Cortex of kidney (tissue), 1 donor: ENCODE measurements at places on chromosomes 4 and X.

GRCh38 chrX:65994519-65995506, 45.1 kb downstream of the VSIG4 start:
- no peak for DNase-seq

GRCh38 chrX:112536544-112536943, 143.2 kb downstream of the LHFPL1 start:
- no peak for DNase-seq

GRCh38 chr4:81512001-81512756, 40.5 kb upstream of the RASGEF1B start:
- DNase-seq, result no peak

- DNase-seq, result no peak
Measured at GRCh38 chr4:39037941-39038340, 5.7 kb upstream of the TMEM156 start.

GRCh38 chr4:165875446-165875845, 2.4 kb downstream of the TLL1 start:
- DNase-seq, result no peak

GRCh38 chrX:136417806-136418205, 69.9 kb upstream of the BRS3 start:
- no peak for DNase-seq

- no peak for DNase-seq
Measured at GRCh38 chrX:9074326-9074725, 40.4 kb upstream of the FAM9B start.

GRCh38 chr4:141021397-141022110, 111.7 kb downstream of the RNF150 start:
- DNase-seq, result no peak

DNA sequence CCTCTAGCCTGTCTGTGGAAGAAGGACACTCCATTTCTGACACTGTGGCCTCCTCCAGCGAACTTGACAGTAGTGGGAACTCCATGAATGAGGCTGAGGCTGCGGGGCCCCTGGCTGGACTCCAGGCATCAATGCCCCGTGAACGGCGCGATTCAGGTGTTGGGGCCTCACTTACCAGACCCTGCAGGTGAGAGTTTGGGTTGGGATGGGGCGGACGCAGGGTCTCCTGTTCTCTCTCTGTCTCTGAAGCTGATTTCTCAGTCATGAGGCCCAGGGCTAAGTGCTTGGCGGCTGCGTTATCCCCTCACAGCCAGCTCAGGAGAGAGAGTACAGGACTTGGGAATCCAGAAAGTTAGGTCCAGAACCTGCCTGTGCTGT, 71.0 kb downstream of the STARD8 start:
- DNase-seq, result no peak

- DNase-seq, result no peak
Measured at GRCh38 chr4:8470451-8471024, 30.0 kb downstream of the TRMT44 start.
